ENCODE measurements at places on chromosomes 1 and 21.

- no peak for DNase-seq
These were observed 8.5 kb downstream of the AKT3 start for GRCh38 chr1:243841507-243841906.

DNA sequence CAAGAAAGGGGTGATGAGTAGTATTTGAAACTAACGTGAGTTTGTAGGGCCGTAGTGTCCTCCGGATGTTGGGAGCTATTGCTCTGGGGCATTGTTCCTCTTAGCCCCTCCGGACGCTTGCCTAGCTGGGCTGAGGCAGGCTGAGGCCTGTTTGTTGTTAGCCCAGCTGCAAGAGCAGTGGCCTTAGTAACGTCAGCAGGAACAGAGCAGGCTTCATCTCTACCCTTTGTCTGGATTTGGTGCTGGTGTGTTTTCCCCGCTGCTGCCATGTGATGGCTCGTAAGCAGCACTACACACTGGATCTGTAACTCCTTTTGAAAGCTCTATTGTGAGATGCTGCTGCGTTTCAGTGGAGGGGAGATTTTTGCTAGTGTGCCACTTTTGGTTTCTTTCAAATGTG is 57.6 kb downstream of the DNM3 start:
- no peak for DNase-seq

GRCh38 chr21:34046917-34047316 is 26.5 kb upstream of the MRPS6 start:
- DNase-seq: no peak

- no peak for DNase-seq
These were observed 1.2 kb downstream of the FMO5 start for GRCh38 chr1:147223740-147224615.

DNA sequence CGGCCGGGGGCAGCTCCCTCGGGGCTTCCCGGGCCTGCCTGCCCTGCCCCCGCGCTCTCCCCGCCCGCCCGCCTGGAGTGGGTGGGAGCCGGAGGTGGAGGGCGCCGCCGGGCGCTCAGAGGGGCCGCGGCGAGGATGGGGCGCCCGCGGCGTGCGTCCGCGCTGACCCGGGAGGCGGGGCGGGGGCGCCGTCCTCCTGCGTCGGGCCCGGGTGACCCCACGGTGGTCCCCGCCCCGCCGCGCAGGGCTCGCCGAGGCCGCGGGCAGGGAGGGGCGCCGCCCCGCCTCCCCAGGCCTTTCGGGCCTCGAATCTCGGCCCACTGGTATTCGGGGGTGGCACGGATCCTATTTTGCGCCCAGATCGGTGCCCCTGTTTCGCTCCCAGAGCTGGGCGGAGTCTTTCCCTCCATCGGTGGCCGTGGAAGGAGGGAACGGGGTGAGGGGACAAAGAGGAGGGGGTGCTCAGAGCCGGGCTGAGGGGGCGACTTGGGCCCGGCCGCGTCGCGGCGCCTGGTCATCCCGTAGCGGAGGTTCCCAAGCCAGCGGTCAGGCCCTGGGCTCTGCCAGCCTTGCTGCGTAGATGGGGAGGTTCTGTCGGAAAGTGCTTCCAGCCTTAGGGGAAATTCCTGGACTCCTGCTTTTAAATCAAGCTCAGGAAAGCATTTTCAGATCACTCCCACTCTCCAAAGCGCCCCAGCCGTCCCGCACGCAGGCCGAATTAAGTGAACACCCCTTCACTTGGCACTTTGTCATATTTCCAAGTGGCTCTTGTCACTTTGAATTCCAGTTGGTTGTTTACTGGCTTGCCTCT is 545 bp downstream of the PATJ start:
- peak; percentile 2 for DNase-seq

DNA sequence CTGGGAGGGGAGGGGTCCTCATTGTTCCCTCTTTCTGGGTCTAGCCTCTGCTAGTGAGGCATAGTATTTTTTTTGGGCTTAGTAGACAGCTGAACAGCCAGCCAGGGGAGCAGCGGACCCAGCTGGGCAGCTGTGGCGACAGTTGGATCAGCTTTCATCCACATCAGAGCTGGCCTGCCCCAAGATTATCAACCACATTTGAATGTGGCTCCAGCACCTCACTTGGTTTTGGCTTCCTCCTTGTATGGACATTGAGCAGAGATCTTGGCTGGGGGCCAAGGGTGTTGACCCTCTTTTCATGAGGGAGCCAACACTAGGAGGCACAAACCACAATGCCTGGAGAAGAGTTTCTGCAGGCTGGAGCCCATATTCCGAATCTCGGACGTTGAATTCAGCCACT is 25.0 kb downstream of the WNT4 start:
- no peak for DNase-seq

DNA sequence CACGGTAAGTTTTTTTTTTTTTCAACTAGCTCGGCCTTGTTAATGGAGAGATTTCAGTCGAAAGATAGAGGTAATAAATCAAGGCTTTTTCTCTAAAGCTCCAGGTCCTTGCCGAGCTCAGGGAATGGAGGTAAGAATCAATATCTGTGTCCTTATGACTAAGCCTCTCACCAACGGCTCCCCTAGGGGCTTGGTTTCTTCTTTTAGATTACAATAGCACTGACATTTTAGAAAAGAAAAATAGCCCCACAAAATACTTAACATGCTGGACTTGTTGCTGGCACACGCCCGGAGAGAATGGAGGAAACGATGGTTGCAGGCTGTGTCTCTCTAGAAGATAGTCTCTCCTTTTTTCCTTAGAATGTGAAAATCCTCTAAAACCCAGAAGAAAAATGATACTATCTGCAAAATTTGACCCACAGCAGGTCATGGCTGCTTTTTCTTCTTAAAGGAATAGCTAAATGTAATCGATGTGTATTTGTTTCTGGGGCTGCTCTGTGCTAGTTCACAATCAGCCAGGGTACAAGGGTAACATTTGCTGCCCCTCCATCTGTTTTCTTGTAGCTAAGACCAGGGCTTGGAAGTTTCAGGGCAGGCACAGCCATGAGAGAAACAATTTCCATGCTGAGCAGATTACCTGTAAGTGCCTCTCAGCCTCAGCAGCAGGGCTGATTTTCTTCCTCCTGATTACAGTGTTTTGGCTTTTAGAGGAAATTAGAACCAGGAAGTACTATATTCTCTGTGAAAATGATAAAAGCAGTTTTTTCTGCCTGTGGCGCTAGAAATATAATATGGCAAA is 86.2 kb upstream of the GNG12 start:
- no peak for DNase-seq

- DNase-seq: no peak
These were observed 1018.5 kb downstream of the ADGRL2 start for GRCh38 chr1:82819234-82819633.

- DNase-seq: no peak
These were observed 18.7 kb downstream of the CYYR1 start for GRCh38 chr21:26554365-26554764.

DNA sequence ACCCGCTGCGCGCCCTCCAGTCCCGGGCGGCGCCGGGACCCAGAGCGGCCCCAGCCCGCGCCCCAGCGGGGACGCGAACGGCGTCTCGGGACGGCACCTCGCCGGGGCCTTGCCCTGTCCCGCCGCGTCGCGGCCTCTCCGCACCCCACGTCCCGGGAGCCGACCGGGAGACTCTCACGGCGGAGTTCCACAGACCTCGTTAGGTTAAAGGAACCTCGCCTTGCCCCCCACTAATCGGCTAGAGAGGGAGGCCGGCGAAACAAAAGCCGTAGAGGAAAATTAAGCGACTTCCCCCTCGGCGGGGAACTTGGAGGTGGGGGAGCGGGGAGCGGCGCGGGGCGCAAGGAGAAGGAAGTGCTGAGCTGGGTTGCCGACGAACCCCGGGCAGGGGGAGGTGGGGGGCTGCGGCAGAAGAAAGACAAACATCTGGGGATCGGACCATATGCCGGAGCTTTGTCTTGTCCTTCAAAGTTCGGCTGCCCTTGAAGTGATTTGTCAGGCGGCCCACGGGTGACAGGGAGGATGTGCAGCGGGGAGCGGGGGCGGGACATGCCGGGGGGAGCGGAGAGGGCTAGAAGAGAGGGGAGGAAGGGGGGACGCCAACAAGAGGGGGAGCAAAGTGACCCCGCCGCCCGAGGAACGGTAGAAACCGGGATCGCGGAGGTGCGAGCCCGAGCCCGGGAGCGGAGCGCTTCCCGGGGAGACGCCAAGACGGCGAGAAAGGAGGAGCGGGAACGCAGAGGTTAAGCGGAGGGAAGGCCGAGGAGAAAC is 120.0 kb upstream of the RRP15 start:
- no peak for DNase-seq

DNA sequence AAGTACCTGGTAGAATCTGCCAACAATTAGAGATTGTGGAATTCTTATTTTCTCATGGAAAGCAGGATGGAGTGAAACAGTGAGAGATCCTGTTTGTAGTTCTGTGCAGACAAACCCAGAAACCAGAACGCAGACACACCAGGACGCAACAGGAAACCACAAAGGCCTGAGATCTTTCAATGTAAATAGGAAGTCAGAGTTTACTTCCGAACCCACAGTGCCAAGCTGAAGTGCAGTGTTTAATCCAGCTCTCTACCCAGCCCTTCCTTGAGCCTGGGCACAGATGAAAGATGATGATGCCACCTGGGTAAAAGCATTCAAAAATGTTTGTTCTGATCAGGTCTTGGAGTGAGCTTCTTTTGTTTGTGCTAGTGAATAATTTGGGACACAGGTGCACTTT is 244.2 kb upstream of the HOOK1 start:
- no peak for DNase-seq

DNA sequence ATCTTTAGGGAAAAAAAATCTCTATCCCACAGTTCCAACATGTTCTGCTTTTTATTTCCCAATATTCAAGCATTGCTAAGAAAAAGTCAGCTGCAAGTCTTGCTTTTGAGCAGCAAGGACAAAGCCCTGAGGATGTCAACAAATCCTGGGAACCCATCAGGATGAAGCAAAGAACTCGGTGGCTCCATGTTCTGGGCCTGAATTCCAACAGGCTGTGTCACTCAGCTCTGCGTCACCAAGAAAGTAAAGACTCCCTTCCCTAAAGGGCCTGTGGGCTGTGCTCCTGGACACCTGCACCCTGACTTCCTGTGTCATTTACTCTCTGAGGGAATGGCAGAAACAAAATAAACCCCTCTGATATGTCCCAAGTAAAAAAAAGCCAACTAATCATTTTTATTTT is 95.5 kb downstream of the TIAM1 start:
- DNase-seq: no peak

DNA sequence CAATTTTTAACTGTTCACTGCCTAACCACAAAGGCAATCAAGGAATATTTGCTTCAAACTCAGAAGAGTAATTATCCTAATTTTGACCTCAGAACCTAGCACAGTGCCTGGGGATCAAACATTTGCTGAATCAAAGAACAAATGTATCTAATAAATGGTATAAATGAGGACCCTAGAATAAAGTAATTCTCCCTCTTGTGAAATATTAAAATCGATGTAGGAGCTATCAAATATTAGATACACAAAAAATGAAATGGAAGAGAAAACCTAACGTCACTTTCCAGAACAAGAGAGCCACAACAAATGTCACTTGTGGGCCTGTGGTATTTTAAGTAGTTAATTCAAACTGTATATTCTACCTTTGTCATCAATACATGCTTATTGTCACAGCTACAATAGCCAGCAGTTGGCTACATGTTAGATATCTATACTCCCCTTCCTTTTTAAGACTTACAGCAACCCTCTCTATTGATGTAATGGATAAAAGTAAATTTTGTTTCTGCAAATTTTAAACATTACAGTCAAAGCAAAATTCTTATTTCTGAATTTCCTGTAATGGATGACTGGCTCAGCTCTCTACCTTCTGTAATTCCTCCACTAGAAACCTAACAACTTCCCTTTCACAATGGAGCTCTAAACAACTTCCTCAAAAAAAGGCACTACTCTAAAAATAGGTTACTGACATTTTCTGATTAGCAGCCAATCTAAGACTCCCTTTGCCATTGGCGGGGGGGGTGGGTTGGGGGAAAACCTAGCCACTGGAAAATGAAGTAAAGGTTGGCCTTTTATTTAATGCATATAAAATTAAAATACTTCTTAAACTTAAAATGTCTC is 37.6 kb downstream of the PUM1 start:
- no peak for DNase-seq

DNA sequence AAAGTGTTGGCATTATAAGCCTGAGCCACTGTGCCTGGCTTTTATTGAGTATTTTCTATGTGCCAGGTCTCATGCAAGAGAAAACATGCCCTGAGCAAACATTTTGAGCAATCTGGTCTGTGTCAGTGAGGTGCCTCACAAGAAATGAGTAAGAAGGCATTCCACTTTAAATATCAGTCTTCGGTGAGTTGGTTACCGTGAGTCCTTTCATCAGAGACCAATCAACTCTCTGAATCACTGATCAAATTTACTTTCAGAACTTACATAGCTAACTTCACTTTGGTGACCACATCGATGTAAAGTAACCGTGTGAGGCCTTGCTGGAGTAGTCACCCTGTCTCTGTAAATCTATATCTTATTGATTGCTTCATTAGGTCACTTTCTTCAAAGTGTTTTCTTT is 14.3 kb upstream of the DDX59 start:
- no peak for DNase-seq

DNA sequence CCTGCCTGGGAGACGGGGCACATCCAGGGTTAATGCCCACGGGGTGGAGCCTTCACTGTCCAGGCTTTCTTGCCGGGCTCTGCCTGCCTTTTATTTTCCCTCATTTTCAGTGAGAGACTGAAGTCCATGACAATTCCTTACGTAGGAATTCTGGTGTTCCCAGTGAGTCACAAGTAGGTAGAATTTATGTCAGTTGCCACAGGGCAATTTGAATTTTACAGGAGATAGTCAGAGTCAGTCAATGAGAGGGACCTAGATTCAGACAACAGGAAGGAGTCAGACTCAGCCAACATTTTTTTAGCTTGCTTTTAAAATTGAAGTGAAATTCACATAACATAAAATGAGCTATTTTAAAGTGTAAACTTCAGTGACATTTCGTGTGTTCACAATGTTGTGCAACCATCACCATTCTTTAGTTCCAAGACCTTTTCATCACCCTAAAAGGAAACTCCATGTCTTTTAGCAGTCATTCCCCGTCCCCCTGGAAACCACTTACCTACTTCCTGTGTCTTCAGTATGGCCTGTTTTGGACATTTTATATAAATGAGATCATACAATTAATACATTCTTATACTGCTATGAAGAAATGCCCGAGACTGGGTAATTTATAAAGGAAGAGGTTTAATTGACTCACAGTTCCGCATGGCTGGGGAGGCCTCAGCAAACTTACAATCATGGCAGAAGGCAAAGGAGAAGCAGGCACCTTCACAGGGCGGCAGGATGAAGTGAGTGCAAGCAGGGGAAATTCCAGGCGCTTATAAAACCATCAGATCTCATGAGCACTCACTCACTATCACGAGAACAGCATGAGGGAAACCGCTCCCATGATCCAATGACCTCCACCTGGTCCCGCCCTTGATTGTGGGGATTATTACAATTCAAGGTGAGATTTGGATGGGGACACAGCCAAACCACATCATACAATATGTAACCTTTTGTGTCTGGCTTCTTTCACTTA is 14.6 kb downstream of the AJAP1 start:
- no peak for DNase-seq

DNA sequence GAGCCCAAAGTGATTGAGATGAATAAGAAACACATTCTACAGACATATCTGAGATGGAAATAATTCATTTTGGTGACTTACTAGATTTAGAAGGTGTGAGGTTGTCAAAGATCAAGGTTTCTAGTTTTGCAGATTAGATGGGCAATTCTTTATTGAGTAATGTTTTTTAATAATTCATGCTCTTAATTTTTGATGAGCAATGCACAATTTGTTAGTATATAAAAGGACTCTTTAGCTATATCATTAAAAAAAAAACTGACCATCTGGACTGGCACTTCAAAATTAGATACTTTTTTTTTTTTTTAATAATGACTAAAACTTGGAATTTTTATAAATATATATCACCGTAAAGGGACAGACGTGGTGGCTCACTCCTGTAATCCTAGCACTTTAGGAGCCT is 63.9 kb downstream of the FMN2 start:
- DNase-seq: no peak

Measured in stimulated activated CD8-positive, alpha-beta memory T cell treated with anti-CD3 and anti-CD28 coated beads, Interleukin-4, amount 100 ng/mL, for 4 hours (primary cell).